ENCODE measurements at places on chromosomes 2 and 18. TPM values are rescaled to one million over a fixed set of nuclear protein-coding genes. Genes with fewer than 3 reads are reported as not detected.

DNA sequence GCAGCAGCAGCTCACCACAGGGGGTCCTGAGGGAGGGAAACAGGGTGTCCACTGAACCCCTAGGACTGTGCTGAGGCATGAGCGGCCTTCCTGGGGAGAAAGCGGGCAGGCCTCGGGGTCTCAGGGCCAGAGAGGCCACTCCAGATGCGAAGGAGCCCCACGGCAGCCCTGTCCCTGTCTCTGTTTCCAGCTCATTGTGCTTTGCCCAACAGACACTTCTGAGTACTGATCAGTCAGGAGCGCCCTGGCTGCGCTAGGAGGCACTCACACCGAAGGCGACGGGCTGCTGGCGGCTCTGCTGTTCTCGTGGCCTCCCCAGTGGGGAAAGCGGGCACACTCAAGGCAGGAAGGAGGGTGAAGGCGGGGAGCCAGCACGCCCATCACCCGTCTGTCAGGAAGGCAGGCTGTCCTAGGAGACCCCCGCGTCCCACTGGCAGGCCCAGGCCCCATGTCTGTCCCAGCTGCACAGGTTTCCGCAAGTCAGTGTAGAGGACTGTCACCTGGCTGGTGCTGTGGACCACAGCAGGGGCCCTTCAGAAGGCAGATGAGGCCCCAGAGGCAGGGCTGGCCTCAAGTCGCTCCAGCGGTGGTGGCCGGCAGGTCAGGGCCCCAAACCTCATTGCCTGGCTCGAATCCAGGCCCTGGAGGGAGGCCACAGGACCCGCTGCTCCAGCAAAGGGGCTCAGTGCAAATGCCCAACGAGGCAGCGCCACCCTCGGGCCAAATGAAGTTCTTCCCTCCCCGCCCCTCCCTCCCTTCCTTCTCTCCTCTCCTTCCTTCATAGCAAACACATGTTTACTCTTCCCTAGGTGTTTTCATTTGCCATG, 6.8 kb downstream of the ESPNL start:
- no peak for DNase-seq

- no peak for DNase-seq
Observed at GRCh38 chr2:28319118-28320008, 73.3 kb upstream of the FOSL2 start.

DNA sequence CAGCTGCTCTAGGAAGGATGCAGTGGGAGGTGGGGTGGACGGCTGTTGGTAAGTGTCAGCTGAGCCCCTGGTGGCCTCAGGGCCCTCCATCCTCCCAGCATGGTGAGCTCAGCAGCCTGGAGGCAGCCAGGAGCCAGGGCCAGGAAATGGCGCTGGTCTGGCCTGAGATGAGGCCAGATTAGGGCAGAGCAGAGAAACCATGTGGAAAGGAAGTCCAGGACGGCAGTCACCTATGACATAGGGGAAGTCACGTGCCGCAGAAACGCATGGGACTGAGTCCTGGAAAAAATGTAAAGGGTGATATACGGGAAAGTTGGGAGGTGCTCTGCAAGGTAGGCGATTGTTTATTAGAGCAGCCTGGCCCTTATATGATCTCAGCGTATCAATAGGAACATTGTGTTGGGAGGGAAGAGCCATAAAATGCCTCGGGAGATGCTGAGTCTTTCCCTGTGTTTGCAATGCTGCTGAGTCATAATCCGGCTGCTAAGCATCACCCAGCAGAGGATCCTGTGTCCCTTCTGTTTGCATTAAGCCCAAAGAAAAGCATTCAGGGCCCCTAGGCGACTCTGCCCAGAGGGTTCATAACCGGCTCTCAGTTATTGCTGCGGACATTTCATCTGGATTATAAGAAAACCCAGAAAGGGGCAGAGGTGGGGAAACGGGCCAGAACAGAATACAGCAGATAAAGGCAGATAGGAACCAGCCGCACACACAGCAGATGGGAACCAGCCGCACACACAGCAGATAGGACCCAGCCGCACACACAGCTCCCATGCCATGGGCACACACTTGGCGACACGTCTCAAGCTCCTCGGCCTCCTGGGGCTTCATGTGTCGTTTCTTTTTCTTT, 30.3 kb upstream of the B3GNT7 start:
- peak; percentile 90 for DNase-seq

DNA sequence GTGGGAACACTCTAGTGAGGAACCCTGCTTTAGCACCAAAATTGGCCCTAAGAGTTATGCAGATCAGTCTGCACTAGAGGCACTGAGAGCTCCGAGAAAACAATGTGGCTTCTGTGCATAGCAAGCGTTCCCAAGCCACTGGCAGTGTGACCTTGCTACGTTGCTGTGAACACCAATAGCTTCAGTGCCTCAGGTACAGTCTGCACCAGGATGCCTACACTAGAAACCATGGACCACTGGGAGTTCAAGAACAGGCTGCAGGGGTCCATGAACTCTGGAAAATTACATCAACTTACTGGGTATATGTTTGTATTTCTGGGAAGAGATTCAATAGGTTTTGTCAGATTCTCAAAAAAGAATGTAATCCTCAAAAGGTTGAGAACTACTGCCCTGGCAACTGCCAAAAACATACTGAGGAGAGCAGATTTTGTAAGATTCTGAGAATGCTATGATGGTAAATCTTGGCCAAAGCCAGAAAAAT, 18.3 kb upstream of the SP3 start:
- DNase-seq: peak; percentile 10

GRCh38 chr2:148965623-148966437, 72.7 kb upstream of the LYPD6B start:
- DNase-seq: no peak

DNA sequence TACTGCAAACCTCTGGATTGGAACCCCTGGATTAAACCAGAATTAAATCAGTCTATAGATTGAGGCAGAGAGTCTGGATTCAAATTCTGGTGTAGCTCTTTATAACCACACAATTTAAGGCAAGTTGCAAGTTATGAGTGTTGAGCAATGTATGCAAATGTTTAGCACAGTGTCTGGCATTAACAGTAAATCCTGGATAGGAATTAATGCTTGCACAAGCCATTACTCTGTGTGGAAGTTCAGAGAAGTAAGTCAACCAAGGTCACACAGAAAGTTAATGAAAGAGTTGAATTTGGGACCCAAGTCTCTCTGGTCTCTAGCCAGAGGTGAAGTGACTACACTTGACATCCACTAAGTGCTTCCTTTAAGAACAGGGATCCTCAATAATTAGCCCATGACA, 2.0 kb upstream of the MARCO start:
- no peak for DNase-seq

- DNase-seq: no peak
Observed at GRCh38 chr18:50715919-50716318, 103.9 kb downstream of the MRO start.

DNA sequence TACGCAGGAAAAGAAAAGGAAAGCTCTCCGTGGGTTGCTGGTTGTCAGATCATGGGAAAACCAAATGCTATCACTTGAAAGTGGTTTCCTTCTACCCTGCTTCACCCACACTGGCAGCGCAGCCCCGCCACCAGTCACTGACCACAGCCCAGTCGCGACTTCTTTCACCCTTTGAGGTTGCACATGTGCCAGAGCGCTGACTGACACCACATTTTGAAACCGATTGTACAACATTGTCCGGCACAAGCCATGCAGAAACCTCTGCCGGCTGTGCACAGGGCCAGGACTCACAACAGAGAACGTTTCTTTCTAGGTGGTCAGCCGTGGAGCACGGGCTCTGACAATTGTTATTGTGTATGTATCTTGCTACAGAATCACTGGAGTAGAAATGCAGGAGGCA, 827.2 kb upstream of the POU3F3 start:
- DNase-seq: no peak

DNA sequence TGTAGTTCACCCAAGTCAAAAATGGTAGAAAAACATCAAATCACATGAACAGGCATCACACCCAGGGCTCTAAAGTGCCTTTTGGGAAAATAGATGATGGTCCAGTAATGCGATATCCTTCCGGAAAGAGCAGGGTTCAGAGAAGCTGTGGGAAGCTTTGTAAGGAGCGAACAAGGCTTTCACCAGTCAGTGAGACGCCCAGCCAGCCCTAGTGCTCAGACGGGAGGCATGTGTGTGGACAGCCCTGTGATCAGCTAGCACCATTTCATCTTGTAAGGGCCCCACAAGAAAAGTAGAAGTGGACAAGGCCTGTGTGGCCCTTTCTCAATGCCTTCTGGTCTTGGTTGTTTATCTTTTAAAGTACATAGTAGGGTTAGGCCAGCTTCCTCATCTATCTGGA, 76.1 kb downstream of the SMIM21 start:
- DNase-seq: no peak

DNA sequence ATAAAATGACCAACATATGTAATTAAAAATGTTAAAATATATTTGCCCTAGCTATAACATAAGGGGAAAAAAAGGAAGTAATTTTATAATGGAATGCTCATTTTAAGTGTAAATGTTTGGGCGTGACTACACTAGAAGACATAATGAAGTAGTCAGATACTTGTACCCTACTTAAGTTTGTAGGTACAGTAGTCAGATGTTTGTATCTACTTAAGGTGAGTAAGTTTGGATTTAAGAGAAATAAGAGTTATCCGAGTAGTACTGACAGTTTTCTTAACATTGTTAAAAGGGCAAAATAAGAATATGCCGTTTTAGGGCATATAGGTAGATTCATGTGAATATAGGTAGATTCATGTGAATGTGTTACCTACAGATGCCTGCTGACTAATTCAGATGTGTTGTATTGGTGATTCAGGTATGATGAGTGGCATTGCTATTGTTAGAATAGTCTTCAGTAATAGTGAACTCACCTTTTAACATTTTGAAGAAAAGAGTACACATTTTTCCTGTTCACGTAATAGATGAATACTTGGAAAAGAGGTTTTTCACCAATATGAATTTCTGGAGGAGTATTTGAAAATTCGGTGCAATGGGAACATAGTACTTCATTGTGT, 14.9 kb downstream of the VAPA start:
- DNase-seq: no peak

GRCh38 chr2:236682651-236683422, 113.2 kb downstream of the ACKR3 start:
- DNase-seq: no peak

DNA sequence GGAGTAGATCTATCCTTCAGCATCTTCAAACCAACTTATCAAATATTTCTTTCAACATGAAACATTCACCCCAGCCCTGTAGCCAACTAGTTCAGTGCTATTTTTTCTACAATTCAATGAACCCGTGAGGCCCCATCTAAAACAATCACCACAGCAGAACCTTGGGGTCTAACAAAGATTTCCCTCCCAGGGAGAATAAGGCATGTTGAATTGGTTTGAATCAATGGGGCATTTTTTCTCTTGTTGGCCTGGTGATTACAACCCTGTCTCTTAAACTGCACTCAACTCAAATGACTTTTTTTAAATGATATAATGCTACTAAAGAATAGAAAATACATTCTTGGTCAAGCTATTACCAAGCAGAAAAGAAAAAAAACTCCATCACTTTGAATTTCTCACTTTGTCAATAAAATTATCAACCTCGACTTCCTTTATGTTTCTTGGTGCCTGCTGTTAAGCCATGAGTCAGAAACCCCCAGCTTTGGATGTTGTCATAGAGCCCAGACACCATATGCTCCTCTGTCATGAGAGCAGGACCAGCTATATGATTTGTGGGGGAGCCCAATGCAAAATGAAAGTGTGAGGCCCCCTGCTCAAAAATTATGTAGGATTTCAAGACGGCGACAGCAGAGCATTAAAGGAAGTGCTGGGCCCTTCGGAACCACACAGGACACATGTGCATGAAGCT, 282.4 kb downstream of the MEIS1 start:
- DNase-seq: no peak

GRCh38 chr2:140604788-140605187, 1526.0 kb downstream of the LRP1B start:
- DNase-seq: no peak

DNA sequence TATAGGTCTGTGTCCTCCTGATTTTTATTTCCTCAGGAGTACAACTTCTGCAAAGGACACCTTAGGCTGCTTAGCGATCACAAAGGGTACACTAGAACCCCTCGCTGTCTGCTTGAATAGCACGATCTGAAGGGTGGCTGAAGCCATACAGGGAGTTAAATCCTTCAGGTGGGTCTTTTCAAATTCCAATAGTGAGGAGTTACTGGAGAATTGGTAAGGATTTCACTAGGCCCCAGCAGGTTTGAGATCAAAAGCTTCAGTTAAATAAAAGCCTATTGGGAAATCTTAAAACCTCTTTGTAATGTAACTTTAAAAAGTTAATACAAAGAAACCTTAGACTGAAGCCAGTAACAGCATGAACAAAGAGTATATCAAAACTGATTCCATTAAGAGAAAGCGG, 613.1 kb downstream of the ZEB2 start:
- DNase-seq: no peak

DNA sequence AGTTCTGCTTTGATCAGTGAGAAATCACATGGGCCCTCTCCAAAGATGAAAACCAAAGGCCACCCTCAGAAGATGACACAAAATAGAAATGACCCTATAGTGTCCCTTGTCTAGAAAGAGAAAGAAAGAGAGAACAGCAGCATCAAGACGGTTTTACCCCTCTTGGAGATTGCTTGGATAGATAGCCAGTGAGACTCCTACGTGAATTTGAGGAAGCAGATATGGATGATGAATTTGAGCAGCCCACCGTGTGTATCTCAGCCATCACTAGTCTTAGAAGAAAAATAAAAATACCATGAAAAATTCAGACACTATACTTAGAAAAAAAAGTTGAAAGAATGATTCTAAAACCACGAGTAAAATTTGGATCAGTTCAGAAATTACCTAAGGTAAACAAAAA, 329.1 kb upstream of the CNTNAP5 start:
- no peak for DNase-seq

- no peak for DNase-seq
Observed at GRCh38 chr18:59273759-59274532, 692 bp upstream of the RAX start.

DNA sequence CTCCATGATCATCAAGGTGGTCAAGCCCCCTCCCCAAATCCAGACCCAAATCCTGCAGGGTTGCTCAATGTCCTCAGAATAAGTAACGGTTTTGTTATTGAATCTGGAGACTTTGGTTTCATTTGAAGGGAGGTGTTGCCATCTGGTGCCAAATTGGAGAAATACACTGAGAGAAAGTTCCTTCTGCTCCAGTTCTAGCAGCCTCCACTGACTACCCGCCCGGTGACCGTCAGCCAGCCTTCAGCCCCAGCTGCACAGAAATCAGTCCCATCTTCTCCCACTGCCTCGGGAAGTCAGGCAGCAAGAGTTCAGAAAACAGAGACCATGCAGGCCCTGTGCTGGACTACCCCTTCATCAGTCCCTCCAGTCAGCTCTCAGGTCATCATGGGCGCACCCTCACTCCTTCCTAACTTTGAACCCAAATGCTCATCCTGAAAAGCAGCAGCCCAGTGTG, 38.7 kb downstream of the PKDCC start:
- DNase-seq: peak; percentile 48

DNA sequence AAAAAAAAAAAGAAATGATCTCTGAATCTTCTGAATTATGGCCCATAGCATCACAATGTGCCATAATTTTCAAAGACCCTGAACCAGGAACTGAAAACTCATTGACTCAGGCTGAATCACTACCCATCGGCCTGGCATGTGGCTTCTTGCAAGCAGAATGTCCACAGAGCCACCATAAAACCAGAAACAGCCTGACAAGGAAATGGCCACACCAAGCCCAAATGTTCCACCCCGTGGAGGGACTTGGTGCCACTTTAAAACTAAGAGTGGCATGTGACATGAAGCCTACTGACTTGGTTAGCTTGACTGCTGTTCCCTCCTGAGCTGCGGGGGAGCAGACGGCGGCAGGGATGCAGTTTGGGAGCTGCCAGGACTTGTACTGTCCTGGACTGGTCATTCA, 71.2 kb upstream of the RBM44 start:
- no peak for DNase-seq

Gene DSEL
- 77.6 TPM for total RNA-seq

Gene IL1B
- 1.2 TPM for total RNA-seq

Gene ANKRD53
- 0.26 TPM for total RNA-seq

Gene ZNF804A
- total RNA-seq: 0.09 TPM

Gene SERPINB3
- not detected for total RNA-seq

Gene HOXD8
- total RNA-seq: 4.5 TPM
